ENCODE measurements at places on chromosomes 5 and 9.
A peak's percentile ranks its signal among the peaks of the same experiment; 100 is the strongest.

- no peak for DNase-seq
Measured at GRCh38 chr5:82406205-82406773, 128.1 kb upstream of the RPS23 start.

GRCh38 chr5:39100851-39101396, 26.7 kb upstream of the RICTOR start:
- no peak for DNase-seq

- DNase-seq, result no peak
Measured at GRCh38 chr5:175855041-175855720, 16.2 kb upstream of the CPLX2 start.

DNA sequence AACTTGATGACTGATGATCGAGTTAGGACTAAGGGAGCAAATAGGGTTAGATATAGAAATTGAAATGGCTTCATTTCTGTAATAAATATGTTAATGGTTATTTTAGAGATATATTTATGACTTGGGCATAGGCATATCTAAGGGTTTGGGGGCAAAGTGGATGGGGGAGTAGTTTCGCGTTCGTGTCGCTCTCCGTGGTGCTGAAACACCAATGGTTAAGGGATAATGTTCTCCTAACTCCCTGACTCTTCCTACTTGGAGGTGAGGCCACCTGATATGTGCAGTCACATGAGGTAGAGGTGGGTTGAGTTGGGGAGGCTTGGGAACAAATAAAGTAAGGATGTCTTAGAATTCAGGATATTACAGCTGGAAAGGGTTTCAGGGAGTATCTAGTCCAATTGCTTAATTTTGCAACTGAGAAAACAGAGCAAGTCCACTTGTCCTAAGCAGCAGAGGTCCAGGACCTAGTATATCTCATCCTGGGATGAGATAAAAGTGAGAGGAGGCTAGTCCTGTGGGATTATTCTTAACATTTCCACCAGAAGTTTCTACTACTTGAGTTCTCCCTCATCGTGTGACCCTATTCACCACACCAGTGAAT, 44.0 kb upstream of the MAP1B start:
- no peak for DNase-seq

- DNase-seq, result no peak
Measured at GRCh38 chr5:69468631-69469030, 24.0 kb upstream of the OCLN start.

DNA sequence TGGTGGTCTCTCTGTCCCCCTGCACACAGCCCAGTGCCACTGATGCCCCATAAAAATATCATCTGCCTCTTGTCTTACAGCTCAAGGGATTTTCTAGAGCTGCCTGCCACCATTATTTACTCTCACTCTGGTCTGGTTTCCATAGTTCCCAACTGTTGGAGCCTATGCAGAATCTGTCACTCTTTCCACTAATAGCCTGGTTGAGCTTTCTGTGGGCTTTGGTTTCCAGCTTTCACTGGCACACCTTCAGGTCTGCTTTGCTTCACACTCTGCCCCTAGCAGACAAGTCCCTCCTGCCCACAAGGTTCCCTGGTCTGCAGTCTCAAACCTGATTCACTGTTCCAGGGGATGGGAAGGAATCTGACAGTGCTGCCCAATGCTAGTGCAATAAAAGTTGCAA, 103.0 kb upstream of the FTMT start:
- no peak for DNase-seq

- no peak for DNase-seq
Measured at GRCh38 chr9:131289301-131290035, at the start of gene PLPP7. PLPP7 (plus strand) TSS chr9:131289723; CDS start chr9:131289998, 275 bp downstream.

GRCh38 chr9:137731947-137732813, 113.4 kb downstream of the EHMT1 start:
- no peak for DNase-seq

- peak; percentile 18 for DNase-seq
Measured at GRCh38 chr5:133944263-133945185, 23.9 kb downstream of the C5orf15 start.

GRCh38 chr5:129204525-129204924, 110.0 kb downstream of the ISOC1 start:
- DNase-seq, result no peak

GRCh38 chr5:153816870-153817269, 221.8 kb downstream of the FAM114A2 start:
- no peak for DNase-seq

GRCh38 chr5:6081727-6082210, 296.6 kb downstream of the MED10 start:
- no peak for DNase-seq

DNA sequence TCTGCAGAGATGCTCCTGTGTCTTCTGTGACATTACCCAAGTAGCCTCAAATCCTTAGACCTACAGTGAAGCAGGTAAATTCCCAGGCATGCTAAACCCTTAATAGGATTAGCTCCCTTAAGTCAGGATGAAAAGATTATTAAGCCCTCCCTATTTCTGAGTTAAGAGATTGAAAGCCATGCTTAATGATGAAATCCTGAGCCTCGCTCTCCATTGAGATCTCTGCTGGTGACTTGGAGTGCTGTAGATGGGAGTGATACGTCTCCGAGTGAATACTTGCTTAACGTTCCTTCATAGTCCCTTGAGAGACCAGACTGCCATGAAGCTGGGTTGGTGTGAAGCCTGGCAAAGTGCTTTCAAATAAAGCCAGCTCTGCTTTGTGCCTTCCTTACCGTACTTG, 34.2 kb downstream of the AOPEP start:
- DNase-seq, result no peak

DNA sequence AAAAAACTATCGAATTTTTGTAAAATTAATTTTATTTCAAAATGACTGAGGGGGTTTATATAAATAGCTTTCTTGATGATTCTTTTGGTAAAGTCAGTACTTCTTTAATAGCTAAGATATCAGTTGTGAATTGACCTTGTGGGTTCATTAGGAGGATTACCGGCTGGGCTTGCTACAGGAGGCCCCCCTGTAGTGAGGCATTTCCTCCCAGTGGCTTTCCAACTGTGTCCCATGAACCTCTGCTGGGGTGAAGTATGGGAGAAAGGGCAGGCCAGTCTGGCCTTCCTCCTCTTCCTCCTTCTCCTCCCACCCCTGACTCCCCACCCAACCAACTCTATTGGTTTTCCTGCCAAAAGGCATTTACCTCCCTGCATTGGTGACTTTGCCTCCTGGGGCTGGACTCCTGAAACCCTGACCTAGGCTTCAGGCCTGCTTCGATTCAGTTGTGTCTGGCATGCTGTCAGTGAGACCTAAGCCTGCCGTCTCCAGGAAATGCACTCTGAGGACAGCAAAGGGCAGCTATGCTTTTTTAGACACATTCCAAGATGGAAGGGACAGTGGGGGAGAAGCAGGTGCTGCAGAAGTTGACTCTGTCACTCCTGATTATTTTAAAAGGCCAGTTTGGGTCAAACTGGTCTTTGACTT, 144.8 kb downstream of the HSPA4 start:
- DNase-seq, result no peak

GRCh38 chr5:169686137-169686536, 49.1 kb downstream of the DOCK2 start:
- DNase-seq, result no peak

- no peak for DNase-seq
Measured at GRCh38 chr9:17723656-17724055, 144.8 kb downstream of the SH3GL2 start.

GRCh38 chr9:81431641-81432040, 257.7 kb downstream of the TLE1 start:
- no peak for DNase-seq

DNA sequence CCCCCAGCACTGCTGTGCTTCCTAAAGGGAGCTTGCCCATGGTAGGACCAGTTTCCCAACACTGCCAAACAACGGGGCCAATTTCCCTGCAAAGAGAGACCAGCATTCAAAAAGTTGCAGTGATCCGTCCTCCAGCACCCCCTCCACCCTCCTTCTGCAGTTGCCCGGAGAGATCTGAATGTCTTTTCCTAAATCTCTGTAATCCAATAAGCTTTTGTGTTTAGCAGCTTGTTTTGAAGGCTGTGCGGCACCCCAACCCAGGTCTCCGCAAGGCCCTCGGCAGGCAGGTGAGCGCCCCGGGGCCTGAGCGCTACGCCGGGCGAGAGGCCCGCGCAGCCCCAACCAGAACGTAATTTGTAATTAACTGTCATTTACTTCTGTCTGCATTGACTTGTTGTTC, 366.9 kb upstream of the IRX2 start:
- DNase-seq, result no peak

DNA sequence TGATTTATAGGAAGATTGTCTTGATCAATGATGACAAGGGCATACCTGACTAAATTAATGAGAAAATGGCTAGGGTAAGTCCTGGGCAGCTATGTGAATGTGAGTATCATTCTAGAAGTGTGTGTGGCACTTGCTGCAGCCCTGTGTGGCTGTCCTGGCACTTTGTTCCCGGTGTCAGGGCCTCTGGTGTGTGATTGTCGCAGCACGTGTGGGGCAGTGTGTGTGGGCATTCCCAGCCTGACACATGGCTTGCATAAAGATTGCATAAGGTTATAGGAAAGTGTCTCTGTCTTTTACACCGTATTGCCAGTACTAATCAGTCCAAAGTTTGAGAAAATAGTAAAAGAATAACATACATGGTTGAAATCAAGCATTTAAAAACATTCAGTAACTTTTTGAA, 74.4 kb downstream of the TRIO start:
- DNase-seq, result no peak

DNA sequence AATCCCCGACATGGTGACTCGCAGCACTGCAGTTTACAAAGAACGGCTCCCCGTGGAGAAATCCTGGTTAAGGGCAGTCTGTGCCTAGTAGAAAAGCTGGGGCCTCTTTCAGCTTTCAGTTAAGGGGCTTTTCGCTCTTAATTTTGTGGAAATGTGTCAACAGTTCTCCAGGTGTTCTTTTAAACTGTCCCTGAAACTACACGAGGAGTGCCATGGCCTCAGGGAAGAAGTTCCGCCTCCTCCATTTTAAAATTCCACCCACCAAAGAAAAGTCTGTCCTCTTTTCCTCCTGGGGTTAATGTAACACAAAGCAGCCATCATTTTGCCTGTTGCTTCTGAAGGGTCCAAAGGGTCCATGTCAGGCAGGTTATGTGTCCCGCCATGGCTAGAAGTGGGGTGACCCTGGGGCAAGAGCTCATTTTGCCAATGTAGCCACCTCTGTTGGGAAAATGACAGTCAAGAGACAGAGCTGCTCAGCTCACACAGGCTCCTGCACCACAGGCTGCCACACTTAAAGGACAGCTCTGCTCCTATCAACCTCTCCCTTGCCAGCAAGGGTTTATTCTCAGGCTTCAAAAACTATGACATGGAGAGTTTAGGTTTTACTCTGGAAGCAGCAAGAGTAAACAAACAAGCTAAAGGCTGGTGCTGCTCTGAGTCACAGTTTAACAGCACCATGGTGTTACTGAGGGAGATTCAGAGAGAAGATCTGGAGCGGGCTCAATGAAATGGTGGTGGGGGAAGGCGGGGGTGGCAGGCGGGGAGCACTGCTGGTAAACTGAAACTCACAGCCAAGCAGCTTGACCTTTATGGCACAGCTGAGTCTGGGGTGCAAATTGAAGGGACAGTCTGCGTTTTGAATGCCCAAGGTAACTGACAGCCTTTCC, 3.2 kb downstream of the WHRN start:
- no peak for DNase-seq

GRCh38 chr9:77877976-77878375, 153.6 kb downstream of the GNAQ start:
- DNase-seq, result no peak

- no peak for DNase-seq
Measured at GRCh38 chr5:133687212-133688061, 75.1 kb upstream of the FSTL4 start.

DNA sequence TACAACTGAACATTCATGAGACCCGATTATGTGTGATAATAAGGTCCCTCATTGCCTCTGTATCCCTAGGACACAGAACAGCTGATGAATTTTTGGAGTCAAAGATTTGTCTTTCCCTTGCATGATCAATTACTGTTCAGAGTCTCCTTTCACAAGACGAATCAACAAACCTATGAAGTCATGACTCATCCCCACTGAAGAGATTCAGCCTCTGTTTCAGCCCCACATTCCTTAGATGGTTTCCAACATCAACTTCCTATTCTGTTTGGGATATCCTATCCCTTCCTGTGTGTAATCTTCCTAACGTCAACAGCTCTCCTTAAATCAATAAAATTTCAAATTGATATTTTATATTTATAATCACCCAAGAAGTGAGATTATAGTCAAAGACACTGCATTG, 199.0 kb downstream of the DNAH5 start:
- DNase-seq, result no peak

GRCh38 chr9:129278391-129279237, 100.6 kb upstream of the IER5L start:
- no peak for DNase-seq

DNA sequence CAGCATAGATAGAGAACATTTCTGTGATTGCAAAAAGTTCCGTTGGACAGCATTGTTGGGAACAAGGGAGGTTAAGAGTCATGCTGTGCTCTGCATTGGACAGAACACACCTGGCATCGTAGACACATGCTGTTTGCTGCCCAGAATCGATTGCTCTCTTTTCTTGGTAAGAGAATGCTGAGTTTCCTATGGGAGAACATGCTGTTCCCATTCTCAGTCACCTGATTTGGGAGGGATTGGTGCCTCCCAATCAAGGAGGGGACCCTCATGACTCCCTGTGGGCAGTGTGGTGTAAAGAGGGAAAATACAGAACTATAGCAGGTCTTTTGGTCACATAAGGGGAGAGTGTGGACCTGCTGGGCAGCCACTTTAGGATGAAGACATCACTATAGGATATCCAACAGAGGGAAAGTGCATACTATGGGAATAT, 555.4 kb upstream of the CLINT1 start:
- no peak for DNase-seq

DNA sequence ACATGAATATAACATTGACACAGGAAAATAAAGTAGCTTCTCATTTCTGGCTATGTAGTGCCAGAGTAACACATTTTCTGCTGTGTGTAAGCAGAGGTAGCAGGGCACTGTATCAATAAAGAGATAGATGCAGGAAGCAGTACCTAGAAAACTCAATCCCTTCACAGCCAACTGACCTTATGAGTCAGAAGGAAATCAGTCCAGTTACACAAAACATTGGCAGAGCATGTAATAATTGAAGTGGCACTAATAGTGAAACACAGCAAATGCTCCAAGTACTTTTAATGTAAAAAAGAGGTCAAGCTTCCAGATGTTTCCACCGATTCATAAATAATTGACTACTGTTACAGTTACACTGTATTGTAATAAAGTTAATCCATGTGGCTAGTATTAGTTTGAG, 706.6 kb downstream of the EFNA5 start:
- no peak for DNase-seq

DNA sequence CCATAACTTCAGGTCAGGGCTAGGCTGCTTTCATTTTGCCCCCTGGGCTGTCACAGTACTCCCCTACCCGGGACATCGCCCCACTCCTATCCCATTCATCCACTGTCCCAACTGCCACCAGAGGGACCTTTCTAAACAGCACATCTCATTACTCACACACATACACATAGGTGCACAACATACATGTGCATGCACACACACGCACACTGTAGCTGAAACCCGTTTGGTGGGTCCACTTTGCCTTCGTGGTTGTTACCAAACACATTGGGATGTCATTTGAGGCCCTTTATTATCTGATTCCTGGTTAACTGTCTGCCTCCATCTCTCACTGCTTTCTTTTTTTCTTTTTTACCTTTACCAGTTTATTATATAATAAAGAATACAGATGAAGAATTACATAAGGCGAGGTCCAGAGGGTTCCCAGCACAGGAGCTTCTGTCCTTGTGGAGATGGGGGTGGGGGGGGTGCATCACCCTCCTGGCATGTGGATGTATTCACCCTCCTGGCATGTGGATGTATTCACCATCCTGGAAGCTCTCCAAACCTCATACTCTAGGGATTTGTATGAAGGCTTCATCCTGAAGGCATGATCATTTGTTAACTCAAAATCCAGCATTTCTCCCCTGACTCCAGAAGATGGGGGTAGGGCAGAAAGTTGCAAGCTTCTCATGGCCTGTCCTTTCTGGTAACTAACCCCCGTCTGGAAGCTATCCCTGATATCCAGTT, 186.0 kb downstream of the GOLPH3 start:
- DNase-seq, result no peak

Data from stimulated activated CD8-positive, alpha-beta memory T cell treated with anti-CD3 and anti-CD28 coated beads, Interleukin-4, amount 100 ng/mL, for 24 hours (primary cell).